CD4-positive, alpha-beta T cell treated with Interleukin-21 for 1 hour (primary cell): ENCODE measurements at places on chromosomes 11 and 22.

DNA sequence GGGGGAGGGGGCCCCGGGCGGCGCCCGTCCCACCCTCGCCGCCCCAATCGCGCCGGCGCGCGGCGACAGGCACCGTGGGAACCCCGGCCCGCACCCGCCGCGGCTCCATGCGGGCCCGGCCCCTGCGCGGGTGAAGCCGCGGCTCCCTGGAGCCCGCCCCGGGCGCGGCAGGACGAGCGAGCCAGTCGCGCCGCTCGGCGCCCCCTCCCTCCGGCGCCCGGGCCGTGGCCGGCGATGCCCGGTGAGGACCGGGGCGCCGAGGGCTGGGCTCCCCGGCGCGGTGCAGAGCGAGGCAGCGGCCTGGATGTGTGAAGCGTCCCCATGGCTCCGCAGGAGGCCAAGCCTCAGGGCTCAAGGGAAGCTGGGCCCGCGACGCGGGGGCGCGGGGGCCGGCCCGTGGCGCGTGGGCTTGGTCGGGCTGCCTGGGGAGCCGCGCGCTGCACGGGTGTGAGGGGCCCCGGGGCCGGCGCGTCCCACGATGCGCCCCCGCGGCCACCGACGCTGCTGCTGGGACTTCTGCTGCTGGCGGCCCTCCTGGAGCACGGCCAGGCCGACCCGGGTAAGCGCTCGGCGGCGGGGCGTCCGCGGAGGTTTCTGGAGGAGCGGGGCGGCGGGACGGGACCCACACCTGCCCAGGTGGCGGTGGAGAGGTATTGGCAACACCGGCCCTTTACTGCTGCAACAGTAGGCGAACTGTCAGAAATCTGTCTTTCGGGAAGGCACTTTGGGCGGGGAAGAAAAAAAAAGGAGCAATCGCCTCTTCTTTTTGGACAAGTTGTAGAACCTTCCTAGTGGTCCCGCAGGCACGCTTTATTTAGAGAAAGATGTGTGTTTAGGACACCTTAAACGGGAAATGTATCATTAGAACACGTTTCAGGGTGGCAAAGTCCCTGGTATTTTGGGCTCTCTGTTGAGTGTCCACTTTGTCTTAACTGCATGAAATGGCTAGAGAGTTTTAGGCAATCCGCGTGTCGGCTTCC is 119.4 kb downstream of the HIPK3 start:
- no peak for DNase-seq

GRCh38 chr11:112877581-112877980 is 83.6 kb upstream of the NCAM1 start:
- no peak for DNase-seq

GRCh38 chr11:108916290-108916689 is 251.4 kb downstream of the DDX10 start:
- no peak for DNase-seq

- DNase-seq = peak; percentile 6
Observed at GRCh38 chr11:14544611-14545010, 24.4 kb upstream of the PSMA1 start.

DNA sequence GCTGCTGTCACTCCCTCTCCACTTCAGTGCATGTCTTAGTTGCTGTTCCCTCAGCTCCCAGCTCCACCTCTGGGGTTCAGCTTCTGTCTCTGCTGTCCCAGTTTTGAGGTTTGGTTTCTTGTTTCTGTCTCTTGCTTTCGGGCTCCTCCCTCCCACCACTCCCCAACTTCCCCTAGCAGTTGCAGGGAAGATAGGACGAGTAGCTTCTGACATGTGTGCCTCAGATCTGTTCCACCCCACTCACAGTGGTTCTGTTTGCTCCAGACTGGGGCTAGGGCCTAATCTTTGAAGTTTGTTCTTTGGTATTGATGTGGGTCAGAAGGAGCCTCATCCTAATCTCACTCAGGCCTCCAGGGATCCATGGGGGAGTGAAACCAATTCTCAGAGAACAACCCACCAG is 2.6 kb upstream of the RRM1 start:
- DNase-seq = peak; percentile 57

- DNase-seq = peak; percentile 59
Observed at GRCh38 chr11:128686745-128687177, 7.1 kb upstream of the FLI1 start.

GRCh38 chr22:17808693-17809403 is 34.6 kb upstream of the BID start:
- no peak for DNase-seq
